GM20000 (cell line): ENCODE measurements at places on chromosomes 13 and 19.

- peak; percentile 63 for DNase-seq
Measured at GRCh38 chr13:99288089-99288488, 19.1 kb downstream of the GPR183 start.

DNA sequence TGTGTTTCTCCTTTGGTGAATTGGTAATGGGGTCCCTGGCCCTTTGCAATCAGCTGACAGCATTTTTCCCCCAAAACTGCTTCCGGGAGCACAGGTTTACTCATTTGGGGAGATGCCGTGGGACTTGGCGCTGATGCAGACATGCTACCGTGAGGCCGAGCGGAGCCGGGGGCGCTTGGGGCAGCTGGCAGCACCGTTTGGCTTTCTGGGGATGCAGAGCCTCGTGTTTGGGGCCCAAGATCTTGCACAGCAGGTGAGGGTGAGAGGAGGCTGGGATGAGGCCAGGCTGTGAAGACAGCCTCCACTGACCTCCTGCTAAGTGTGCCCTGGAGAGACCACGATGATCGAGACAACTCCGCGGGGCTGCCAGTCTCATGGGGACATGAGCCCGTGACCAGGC lies 13.4 kb upstream of the COLGALT1 start:
- no peak for DNase-seq

DNA sequence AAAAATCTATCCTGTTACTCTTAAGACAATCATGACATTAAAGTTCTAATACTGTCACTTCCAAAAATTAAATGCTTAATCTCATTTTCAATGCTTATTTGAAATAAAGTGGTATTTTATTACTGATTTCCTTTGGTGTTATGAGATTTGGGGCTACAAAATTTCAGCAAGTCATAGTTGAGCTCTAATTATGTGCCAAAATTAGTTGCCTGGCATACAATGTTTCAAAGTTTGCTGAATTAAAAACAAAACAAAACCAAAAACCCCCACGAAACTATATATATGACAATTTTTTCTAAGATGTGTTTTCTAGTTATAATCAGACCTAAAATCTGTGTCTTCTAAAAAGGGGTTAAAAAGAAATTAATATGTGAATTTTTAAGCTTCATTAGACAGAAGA lies 62.2 kb downstream of the KCNRG start:
- no peak for DNase-seq

DNA sequence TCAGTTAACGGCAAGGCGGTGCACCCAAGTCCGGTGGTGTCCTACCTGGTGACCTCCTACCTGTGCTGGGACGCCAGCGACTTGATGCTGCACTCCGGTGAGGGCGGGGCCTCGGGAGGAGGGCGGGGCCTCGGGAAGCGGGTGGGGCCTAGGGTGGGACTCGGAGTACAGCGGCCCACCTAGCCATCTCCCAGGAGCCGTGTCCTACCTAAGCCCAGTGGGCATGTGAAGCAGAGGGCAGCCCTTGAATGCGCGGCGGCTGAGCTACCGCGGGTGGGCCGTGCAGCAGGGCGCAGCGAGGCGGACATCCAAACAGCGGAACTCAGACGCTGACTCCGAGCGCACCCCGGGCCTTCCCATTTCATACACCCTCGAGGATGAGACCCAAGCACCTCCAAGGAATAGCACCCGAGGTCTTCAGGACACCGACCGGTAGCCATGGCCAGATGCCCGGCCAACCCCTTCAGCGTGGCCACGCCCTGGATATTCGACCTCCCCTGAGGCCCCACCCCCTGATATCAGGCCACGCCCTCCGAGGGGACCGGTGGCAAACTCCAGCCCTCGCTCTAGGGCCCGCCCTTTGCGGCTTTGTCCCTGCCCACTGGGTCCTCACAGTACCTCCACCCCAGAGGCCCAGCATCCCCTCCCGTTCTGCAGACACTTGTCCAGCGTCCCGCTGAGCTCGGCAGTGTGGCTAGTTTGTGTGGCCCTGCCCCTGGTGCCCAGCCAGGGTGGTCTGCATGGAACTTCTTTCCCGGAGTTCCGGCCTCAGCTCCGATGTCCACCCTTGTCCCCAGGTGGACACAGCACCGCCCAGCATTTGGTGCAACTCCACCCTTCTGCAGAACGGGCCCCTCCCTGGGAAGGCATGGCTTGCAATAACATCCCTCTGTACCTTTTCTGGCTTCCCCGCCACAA lies 5.4 kb downstream of the KLK1 start:
- DNase-seq: peak; percentile 92

DNA sequence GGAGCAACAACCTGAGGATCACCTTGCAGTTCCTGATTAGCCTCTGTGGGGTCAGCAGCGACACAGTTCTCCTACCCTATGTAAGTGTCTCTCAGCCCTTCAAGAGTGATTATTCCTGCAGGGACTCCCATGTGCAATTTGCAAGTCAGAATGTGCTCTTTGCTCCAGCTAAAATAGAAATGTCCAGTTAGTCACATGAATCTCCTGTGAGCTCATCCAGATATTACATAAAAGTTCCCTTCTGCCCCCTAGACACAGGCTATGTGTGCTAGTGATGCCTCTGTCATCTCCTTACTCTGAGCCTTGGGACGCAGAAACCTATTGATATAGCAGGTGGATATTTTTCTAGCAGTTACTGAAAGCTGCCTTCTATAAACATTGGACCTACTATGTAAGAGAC lies 105.5 kb downstream of the ZAR1L start:
- DNase-seq: no peak

- DNase-seq: peak; percentile 48
Measured at GRCh38 chr19:48900477-48901406, 630 bp downstream of the NUCB1 start.

- no peak for DNase-seq
Measured at GRCh38 chr19:4507150-4507452, 11.2 kb downstream of the PLIN4 start.

- no peak for DNase-seq
Measured at GRCh38 chr13:68982961-68983619, 1124.5 kb upstream of the ATXN8OS start.

- DNase-seq: no peak
Measured at GRCh38 chr13:86877441-86877840, 793.7 kb upstream of the SLITRK5 start.

DNA sequence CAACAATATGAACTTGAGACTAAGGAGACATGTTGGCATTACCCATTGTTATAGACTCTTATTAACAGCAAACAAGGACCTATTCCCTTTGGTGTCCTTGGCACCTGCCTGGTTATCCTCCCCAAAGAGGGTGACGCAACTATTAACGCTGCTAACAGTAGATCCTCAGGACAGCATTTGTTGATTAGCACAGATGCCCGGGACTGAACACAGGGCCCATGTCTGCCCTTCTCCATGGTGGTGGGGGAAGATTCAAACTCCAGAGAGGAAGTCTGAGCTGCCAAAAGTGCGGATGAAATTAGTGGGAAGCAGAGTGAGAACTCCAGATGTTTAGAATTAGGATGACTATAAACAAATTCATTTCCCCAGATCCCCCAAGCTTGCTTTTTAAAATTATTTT lies 101.2 kb upstream of the RAP2A start:
- no peak for DNase-seq

DNA sequence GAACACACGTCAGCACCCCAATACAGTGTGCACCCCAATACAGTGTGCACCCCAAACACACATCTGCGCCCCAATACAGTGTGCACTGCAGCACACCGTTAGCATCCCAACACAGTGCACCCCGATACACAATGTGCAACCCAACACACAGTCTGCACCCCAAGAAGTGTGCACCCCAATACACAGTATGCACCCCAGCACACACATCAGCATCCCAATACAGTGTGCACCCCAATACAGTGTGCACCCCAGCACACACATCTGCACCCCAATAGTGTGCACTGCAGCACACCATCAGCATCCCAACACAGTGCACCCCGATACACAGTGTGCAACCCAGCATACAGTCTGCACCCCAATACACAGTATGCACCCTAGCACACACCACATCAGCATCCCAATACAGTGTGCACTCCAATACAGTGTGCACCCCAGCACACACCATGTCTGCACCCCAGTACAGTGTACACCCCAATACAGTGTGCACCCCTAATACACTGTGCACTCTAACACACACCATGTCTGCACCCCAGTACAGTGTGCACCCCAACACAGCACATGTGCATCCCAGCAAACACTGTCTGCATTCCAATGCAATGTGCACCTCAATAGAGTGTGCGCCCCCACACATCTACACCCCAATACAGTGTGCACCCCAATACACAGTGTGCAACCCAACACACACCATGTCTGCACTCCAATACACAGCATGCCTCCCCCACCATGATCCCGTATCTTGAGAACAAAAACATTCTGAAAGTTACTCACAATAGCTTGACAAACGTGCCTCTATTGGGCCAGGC lies 855 bp upstream of the CARS2 start:
- DNase-seq: no peak

- DNase-seq: no peak
Measured at GRCh38 chr13:59730026-59730425, 433.7 kb downstream of the DIAPH3 start.

GRCh38 chr19:30857966-30858490 lies 485.8 kb downstream of the ZNF536 start:
- no peak for DNase-seq

DNA sequence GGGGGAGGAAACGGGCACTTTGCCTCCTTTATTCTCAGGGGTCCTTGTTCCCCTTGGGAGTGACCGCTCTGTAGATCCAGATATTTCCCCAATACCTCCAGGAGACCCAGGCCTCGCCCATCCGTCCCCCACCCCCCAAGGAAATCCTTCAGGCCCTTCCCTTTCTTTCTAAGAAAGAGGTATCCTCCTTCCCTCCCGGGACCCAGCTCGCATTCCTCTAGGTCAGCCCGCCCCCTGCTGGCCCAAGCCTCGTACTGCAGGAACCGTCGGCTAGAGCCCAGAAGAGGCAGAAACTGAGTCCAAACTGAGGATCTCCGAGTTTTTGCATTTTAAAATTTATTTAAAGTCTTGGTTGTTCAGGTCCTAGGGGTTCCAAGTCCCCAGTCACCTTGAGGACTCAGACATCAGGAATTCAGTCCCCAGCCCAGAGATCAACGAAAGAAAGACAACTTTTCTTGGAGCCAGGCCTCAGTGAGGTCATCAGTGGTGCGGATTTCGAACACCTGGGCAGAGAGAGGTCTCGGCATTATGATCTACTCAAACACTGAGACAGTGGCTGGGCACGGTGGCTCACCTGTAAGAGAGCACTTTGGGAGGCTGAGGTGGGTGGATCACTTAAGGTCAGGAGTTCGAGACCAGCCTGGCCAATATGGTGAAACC lies 7.5 kb upstream of the LRFN1 start:
- DNase-seq: peak; percentile 83

DNA sequence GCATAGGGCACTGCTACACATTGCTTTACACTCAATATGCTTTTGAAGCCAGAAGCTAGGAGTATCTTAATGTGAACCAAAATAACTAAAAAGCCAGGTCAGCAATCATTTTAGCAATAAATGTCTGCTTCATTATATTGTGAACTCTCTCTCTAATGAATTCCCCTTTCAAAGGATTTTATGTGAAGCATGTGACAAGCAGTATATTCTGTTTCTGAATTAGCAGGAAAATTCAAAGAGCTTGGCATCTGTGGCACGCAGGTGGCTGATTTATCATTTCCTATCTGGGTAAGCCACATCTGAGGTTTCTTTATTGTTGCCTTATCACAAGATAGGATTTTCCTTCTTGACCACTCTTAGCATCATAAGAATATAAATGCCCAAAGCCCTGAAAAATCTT lies 56.8 kb upstream of the KLF12 start:
- no peak for DNase-seq

GRCh38 chr19:46756544-46756888 lies 10.3 kb upstream of the STRN4 start:
- no peak for DNase-seq

DNA sequence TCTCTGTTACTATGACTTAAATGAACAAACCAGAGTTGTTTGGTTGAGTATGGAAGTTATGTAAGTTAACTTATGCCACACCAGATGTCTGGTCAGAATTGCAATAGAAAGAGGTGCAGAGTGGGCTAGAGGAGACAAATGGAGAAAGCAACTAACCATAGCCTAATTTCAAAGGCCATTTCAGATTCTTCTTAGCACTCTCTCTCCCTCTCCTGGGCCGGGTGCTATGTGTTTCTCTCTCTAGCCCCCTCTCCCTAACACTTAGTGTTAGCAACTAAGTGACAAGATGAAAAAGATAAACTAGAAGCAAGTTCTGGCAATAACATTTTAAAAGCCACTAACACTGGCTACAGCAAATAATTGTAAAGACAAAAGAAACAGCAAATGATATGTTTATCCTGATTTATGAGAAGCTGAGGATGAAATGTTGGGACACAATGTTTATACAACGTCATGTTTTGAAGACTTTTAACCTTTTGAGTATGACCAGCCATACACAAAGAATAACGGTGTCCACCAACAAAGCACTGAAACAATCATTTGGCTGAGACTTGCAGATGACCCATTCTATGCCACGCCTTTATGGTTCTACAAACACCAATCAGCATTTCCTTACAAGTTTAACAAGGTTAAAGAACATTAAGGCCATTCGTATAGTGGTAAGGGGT lies 18.6 kb downstream of the SERPINE3 start:
- DNase-seq: no peak

DNA sequence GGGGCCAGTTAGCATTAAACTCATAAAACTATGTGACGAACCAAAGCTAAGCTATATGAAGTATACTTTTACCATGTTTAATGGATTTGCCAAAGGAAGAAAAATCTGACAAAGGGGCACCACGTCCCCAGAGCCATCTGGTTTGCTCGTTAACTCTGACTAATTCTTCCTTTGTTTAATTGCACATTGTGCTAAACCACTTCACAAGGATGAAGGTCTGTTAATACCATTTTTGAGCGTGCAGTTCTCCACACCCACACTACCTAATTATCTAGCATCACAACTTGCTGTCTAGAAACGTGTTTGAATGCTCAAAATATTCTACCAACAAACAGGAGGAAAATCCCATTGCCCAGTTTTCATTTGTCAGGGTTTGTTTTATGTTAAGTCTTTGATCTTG lies 74.8 kb downstream of the COL4A1 start:
- DNase-seq: no peak

- DNase-seq: no peak
Measured at GRCh38 chr13:112705286-112705685, 15.4 kb downstream of the ATP11A start.

DNA sequence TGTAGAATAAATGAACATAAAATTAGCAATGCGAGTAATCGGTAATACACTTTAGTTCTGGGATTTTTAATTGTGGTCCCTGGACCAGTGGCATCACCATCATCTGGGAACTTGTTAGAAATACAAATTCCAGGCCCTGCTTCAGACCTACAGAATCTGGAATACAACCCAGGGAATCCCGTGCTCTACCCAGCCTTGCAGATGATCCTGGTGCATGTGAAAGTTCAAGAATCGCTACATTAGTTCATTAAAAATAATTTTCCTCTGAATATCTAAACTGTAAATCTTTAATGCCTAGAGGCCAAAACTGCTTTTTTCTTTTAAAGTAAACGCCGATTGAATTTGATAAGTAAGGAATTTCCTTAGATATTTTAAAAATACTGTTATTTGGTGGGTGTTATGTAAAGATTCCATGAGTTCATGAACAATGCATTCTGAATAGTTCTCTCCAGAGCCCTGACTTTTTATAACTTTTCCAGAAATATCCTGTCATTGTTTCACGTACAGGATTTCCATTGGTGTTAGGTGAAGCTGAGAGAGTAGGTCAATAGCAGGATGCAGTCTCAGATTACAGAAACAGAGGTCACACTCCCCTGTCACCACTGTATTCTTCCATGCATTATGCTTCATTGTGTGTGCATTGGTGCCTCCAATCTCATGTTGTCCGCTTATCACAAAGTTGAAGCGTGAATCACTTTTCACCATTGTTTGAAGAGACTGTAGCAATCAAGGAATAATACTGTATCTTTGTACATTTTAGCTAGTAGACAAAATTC lies 596.5 kb upstream of the KLF12 start:
- DNase-seq: no peak

GRCh38 chr19:50669302-50670101 lies 20.3 kb downstream of the C19orf81 start:
- DNase-seq: peak; percentile 75
